ENCODE measurements at places on chromosomes 2 and 18.
A peak's percentile ranks its signal among the peaks of the same experiment; 100 is the strongest.

DNA sequence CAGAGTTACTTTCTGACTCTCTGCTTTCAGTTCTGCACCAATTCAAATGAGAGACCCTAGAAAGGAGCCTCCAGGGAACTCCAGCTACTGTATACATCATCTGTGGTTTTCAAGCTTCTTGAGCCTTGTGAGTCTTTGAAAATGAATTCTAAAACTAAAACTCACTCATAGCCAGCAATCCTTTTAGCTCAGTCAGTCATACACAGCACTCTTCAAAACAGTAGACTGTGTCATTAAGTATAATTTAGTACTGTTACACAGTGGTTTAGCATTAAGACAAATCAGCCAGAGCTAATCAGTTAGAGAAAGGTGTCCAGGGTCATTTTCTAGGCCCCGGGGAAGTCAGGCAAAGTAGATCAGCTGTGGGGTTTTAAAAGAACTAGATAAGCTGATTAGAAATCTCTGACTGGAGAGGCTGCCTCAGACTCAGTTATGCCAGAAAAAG is 322.1 kb upstream of the THUMPD2 start:
- DNase-seq: peak; percentile 43

GRCh38 chr18:44816477-44816876 is 135.8 kb downstream of the SETBP1 start:
- no peak for DNase-seq

DNA sequence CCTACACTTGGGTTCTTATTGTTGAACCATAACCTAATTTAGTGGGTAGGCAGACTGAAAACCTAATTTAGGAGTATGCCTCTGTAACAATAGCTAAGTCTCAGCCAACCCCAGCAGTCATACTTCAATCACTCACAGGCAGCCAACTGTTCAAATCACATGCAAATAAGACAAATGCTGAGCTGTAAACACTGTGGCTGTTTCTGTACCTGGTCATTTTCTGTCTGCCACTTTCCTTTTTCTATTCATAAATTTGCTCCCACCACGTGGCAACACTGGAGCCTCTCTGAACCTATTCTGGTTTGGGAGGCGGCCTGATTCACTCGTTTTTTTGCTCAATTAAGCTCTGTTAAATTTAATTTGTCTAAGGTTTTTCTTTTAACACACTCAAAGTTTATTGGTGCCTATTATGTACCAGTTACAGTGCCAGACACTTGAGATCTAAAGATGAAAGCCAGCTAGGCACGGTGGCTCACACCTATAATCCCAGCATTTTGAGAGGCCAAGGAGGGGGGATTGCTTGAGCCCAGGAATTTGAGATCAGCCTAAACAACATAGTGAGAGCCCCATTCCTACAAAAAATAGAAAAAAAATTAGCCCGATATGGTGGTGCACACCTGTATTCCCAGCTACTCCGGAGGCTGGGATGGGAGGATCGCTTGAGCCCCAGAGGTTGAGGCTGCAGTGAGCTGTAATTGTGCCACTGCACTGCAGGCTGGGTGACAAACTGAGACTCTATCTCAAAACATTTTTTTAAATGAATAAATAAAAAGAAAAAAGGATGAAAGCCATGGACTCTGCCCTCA is 41.1 kb downstream of the THNSL2 start:
- no peak for DNase-seq

DNA sequence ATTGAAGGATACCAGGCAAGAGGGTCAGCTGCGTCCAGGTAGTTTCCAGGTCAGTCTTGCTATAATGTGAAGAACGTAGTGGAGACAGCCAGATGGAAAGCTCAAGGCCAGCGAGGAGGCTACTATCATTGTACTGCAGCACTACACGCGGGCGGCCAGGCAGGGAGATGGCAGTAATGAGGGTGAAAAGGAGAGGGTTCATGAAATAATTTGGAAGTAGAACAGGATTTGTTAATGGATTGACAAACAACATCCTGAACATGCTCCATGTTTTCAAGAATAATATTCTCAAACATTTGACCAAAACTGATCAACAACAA is 17.1 kb downstream of the SPIRE1 start:
- DNase-seq: no peak
